ENCODE measurements at places on chromosomes 11 and 22.

DNA sequence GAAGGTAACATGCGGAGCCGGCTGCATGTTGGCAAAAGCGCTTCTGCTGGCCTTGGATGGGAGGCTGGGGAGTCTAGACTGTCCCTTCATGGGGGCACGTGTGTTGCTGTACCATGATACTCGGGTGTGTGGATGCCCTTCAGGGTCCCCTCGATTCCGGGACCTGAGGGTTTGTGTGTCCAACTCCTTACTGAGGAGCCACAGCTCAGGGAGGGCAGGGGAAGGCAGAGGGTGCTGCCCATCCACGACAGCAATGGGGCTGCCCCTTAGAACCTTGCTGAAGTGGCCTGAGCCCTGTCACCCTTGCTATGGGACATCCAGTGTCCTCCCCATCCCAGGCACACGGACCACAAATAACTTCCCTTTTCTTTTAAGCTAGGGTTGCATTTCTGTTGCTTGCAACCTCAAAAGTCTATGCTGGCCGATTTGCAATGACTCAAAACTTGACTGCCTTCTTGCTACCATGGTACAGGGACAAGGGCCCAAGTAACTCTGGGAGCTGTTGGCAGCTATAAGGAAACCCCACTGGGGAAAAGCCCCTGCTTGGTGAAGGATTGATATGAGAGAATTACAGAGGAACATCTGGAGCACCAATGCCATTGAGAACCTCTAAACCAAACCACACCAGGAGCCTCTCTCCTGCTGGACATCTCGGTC is 43.8 kb downstream of the RTL6 start:
- no peak for DNase-seq

GRCh38 chr11:34623463-34623862 is 2.6 kb downstream of the EHF start:
- DNase-seq, result no peak

DNA sequence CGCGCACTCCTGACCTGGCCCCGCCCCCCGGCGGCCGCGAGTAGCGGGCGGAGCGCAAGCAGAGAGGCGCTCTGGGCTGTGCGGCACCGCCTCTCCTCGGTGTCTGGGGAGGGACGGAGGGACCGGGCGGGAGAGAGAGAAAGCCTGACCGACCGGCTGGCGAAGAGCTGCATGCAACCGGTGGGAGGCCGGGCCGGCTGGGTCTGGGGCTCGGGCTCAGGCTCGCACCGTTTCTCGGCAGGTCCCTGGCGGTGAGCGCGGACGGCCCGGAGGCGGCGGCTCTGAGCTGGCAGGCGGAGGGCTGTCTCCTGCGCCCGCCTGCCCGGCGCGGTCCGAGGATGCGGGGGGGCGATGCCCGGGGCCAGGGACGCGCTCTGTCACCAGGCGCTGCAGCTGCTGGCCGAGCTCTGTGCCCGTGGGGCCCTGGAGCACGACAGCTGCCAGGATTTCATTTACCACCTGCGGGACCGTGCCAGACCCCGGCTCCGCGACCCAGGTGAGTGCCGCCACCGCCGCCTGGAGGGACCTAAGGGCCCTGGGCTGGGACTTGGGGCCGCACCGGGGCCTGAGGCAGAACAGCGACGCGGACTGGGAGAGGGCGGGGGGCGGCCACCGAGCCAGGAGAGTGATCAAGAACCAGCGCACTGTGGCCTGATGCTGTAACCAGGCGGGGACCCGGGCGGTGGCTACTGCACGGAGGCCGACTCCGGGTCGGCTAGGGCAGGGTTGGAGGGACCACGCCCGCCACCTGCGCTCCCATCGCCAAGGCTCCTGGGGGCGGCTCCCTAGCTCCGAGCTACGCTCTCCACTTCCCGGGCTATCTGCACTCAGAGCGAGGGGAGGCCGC is at the start of gene SYT9:
Gene SYT9 (plus strand): TSS at position 69 of the 847 bp plus-strand sequence. CDS start 283 bp downstream, at position 352.
- DNase-seq, result no peak

DNA sequence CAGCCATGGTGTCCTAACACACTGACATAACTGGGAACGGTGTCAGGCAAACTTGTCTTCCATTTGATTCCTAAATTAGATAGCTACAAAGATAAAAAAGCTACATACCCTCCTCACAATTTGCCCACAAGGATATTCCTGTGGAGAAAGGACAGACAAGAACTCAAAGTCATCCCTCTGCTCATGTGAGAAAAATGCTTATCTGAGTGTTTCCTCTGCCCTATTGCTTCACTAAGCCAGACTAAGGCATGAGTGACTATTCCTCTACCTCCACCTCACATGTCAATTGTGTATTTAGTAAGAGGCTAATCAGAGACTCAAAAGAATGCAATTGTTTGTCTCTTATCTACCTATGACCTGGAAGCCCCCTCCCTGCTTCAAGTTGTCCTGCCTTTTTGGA is 247.7 kb downstream of the DDX10 start:
- DNase-seq, result no peak

DNA sequence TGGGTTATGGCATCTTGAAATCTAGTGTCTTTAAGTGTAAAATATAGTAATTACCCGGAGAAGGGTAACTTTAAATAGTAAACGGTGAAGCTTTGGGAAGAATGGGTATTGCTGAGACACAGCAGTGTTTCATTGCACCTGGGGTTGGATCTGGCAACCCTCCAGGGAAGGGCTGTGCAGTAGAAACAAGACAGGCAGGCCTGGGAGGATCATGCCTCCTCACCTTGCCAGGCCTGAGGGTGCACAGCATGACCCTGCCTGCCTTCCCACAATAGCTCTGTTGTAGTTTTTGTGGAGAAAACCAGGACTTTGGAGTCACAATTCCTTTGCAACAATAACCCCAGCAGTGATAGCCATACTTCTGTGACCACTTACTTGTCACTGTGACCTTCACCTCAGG is 64.6 kb upstream of the ADSL start:
- no peak for DNase-seq

- DNase-seq, result no peak
Measured at GRCh38 chr22:30104501-30105156, 24.4 kb downstream of the HORMAD2 start.

DNA sequence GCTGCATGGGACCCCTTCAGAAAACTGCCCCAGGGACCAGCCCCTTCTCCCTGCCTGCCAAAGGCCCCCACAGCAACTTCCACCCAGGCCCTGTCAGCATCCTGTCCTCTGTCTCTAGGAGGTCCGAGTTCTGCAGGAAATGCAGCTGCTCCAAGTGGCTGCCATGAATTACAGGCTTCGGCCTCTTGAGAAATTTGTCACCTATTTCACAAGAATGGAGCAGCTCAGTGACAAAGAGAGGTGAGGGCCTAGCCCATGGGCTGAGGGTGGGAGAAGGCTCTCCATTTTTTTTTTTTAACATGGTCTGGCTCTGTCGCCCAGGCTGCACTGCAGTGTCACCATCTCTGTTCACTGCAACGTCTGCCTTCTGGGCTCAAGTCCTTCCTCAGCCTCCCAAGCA is 7.3 kb downstream of the RGL4 start:
- peak; percentile 71 for DNase-seq

GRCh38 chr22:44396727-44397722 is 84.3 kb upstream of the SHISAL1 start:
- no peak for DNase-seq

DNA sequence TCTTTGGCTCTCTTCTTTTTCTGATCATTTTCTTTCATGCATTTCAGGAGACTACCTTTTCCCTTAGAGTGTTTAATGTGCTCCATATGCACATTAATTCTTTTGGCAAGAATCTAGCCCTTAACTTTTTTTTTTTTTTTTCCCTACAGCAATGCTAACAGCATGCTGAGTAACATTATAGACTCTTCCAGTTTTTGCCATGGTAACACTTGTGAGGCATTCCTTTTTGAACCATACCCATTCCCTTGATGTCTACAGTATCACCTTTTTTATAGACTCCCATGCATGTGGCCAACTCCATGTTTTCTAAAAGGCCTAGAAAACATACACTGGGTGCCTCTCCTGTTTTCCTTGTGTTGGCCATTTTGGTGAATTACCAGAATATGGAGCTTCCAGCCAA is 2.9 kb upstream of the MRPL17 start:
- DNase-seq, result no peak

- peak; percentile 64 for DNase-seq
Measured at GRCh38 chr11:36258730-36259360, 30.4 kb downstream of the COMMD9 start.

Data from HL-60 (cell line).